ENCODE measurements at places on chromosomes 2 and 18.

- DNase-seq, result no peak
Measured at GRCh38 chr2:159640176-159640575, 23.8 kb upstream of the BAZ2B start.

DNA sequence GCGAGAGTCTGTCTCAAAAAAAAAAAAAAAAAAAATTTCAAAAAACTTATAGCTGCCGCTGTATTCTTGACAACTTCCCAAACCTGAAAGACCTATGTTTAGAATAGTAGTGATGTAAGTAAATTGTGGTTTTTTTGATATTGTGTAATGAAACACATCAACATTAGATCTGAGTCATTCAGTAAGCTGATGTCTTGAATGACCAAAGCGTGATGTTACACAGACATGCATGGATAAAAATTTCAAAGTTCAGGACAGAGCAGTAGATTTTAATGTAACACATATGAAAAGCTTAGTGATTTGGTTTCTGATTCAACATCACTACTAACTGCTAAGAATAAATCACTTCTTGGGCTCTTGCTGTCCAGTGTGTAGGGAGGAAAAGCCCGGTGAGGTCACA lies 69.3 kb upstream of the MEX3C start:
- no peak for DNase-seq

DNA sequence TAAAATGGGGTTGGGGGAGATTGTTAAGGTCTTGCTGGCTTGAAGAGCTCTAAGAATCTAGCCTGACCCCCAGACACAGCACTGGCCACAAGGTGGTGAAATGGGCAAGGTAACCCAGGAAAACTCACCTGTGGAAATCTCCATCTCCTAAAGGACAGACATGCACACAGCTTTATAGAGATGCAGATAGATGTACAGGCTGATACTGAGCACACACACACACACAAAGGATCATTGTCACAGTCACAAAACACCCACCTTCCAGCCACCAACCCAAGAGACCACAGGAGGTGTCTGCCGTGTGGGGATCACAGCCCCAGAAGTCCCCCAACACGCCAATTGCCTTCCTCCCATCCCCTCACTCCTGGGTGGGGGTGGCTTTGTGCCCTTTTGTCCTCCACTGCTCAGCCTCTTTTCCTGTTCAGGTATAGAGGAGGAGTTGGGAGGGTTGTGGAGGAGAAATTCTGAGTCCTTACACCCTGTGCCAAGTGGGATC lies 3.2 kb upstream of the CYP26B1 start:
- no peak for DNase-seq

GRCh38 chr2:173652311-173652710 lies 297.6 kb downstream of the CDCA7 start:
- DNase-seq, result no peak

DNA sequence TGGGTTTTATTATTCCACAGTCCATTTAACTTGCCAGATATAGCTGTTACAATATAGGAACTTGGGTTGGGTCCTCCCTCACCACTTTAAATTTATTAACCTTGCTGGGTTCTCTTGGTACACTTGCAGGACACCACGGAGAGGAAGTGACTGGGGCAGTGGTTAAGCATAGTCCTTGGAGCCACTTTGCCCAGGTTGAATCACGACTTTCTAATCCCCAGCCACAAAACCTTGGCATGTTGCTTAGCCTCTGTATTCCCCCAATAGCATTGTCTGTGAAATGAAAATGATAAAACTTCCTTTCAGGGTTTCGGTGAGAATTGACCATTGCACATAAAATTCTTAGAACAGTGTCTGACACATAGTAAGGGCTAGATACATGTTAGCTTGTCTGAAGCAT lies 221.2 kb downstream of the IRS1 start:
- DNase-seq, result no peak

DNA sequence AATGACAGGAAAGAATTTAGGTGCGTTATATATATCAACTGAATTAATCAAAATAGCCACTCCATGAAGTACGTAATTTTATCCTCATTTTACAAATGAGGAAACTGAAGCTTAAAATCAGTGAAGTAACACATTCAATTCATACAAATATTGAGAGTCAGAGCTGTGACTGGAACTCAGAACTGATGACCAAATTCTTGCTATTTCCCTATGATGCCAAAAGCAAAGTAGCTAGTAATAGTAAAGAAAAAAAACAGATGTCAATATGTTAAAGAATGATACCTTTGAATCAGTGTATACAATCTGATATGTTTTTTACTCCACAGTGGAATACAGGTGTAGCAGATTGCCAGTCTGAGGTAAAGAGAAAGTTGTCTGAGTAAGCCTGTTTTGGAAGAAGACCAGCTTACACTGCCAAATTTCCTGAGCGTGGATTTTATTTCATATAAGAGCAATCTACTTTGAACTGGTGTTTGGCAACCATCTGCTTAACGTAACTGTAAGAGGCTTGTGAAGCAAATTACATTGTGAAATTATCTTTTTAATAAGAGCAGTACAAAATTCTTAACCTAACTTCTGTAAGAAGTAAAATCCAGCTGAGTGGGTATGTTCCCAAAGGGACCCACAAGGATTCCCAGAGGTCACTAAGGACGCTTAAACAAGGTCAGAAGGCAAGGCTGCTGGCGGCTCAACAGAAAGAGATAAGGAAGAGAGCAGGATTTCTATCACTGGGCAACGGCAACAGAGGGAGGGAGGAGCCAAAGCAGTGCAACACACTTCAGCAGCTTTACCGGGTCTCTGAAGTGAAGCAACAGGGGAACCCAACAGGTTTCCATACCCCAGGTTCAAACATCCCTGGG lies 85.6 kb downstream of the IKZF2 start:
- no peak for DNase-seq

DNA sequence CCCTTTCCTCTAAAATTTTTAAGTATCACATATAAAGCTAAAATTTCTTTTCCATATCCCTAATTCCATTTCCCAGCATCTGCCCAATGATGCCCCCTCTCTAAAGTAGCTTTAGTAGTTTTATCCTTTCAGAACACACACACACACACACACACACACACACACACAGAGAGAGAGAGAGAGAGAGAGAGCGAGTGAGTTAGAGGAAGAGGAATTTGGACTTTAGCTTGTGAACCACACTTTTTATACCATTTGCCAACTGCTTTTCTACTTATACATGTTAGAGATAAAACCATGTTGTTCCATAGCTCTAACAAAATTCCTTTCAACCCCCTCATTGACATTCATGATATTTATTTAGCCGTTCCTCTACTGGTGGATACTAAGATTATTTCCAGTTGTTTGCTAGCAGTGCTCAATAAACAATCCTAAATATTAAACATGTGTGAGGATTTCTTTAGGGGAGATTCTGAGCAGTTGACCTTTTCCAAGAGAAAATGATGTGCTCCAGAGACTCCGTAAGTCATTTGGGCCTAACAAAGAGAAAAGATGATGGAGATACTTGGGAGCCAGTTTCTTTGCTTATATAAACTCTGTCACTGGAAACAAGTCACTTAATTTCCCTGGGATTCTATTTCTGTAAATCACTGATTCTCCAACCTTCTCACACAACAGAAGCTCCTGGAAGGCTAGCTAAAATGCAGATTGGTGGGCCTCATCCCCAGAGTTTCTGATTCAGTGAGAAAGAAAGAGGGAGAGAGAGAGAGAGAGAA lies 229.7 kb upstream of the SP5 start:
- DNase-seq, result no peak

- no peak for DNase-seq
Measured at GRCh38 chr18:11411048-11411447, 198.3 kb upstream of the SLC35G4 start.

GRCh38 chr2:63055226-63056106 lies 4.8 kb downstream of the OTX1 start:
- no peak for DNase-seq

DNA sequence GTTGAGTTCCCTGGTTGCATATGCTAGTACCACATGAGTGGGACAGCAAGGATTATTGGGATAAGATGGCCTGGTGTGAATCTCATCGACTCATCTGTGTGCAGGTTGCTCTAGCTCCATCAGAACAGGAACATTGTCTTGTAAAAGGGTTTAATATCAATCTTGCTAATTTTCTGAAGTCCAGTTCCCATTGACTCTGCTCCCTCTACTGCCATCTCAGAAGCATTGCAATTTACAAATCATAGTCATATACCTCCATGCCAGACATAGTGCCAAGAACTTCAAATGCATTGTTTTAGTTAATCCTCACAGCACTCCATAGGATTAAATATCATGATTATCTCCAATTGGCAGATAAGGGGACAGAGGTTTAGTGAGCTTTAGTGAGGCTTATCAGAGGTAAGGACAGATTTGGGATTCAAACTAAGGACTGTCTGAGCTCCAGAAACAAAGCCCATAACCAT lies 4.8 kb upstream of the STAT4 start:
- DNase-seq, result no peak

DNA sequence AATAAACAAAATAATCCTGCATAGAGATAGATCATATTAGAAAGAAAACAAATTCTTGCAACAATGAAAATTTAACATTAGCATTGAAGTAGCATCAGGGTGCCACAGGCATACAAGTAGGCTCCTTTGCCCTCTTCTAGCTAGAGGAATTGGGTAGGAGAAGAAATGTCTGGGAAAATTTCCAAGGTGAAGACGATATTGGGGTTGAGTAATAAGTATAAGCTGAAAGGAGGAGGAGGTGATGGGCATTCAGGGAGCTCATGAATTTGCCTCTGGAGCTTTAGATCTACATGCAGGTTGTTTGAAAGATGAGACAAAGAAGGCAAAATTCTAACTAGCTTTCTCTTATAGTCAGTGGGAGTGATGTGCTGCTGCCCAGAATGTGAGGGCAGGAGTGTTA lies 504.9 kb downstream of the CCDC85A start:
- no peak for DNase-seq

DNA sequence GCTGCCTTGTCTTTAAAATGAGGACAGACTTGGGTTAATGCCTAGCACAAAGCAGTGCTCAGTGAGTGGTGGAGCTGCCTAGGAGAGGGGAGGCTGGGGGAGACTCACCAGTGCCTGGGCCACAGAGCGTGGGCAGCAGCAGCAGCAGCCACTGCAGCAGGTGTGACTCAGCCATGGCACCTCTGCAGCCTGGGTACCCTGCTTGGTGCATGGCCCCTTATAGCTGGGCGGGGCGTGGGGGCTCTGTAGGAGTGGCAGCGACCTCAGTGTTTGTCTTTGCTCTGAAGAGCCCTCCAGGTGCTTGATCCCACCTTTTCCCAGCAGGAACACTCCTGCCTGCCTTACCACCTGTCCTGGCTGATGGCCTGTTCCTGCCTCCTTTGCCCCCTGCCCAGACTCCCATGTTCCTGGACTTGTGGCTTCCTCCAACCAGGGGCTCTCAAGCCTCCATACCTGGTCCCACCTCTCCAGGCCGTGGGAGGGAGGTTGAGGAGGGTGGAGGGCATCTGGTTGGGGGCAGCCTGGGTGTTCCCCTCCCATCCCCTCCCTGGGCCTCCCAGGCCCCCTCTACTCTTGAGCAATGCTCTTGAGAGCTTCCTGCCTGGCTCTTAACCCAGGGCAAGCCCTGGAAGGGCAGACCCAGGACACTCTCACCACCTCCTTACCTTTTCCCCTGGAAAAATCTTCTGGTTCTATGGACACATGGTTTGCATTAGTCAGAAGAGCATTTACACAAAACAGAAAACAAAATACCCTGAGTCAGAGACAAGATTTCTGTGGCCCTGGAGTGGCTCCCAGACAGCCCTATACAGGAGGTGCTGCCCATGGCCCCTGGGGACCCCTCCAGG lies at the start of gene SFTPB:
Gene SFTPB, minus strand, starts transcription at position 191 of the 848 bp plus-strand sequence. Its CDS starts 16 bp downstream, at position 175.
- no peak for DNase-seq

- DNase-seq, result no peak
Measured at GRCh38 chr18:3692113-3692621, 242.2 kb downstream of the TGIF1 start.

- DNase-seq, result no peak
Measured at GRCh38 chr18:62583376-62583775, 60.6 kb downstream of the ZCCHC2 start.

- no peak for DNase-seq
Measured at GRCh38 chr2:96763511-96764252, 3.0 kb downstream of the CNNM4 start.

GRCh38 chr2:174431902-174432301 lies 36.4 kb downstream of the SCRN3 start:
- no peak for DNase-seq

- no peak for DNase-seq
Measured at GRCh38 chr18:7754725-7755181, 187.6 kb downstream of the PTPRM start.

GRCh38 chr2:237636578-237636977 lies 9.2 kb downstream of the LRRFIP1 start:
- peak; percentile 33 for DNase-seq

GRCh38 chr2:30514134-30514847 lies 67.2 kb downstream of the LCLAT1 start:
- DNase-seq, result no peak
